HT1080 (cell line): ENCODE measurements at places on chromosomes 7 and 10. TPM values are rescaled to one million over a fixed set of nuclear protein-coding genes. Genes with fewer than 3 reads are reported as not detected.
A peak's percentile ranks its signal among the peaks of the same experiment; 100 is the strongest.

Gene BICC1
- 7.9 and 8.7 TPM in 2 replicates for total RNA-seq

Gene MYOZ1
- not detected in 2 replicates for total RNA-seq

Gene SP8
- not detected in 2 replicates for total RNA-seq

Gene RAMP3
- not detected in 2 replicates for total RNA-seq

Gene SPDYE6
- not detected in 2 replicates for total RNA-seq

Gene MRPS17
- 23.8 and 24.9 TPM in 2 replicates for total RNA-seq

Gene PAPSS2
- total RNA-seq: 16.6 and 20.9 TPM in 2 replicates

Gene DENND10
- total RNA-seq: 26.6 and 33.8 TPM in 2 replicates

DNA sequence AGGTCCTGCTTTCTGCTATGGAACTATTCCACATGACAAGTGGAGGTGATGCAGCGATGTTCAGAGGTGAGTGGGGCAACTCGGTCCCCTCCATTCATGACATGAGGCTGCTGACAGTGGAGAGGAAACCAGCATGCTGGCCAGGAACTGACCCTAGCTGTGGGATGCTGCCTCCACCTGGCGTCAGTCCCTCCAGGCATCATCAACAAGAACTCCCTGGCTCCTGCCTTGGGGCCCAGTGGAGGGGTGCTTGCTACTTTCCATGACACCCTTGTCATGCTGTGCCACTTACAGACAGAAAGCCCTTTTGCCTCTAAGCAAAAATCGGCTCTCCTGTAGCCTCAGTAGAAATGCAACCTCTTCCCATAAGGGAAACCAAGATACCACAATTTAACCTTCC, 118.5 kb downstream of the LRRC18 start:
- DNase-seq: no peak

DNA sequence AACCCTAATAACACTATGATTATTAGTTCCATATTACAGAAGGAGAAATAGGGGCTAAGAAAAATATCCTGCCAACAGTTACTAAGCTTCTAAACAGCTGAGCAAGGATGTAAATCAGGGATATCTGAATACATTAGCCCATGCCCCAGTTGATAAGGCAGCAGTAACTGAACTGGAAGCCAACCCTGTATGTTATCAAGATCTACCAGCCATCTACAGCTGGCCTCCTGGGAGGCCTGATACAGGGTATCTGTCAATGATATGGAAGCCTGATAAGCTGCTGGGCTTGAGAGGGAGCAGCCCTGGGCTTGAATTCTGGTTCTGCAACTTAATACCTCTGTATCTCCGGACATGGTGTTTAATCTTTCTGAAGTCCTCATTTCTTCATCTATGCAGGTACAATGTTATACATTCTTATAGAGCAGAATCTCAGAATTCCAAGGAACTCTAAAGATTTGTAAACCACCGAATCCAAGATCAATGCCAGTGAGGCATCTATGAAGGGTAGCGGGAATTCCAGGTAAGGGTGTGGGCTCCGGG, 37.9 kb upstream of the AFAP1L2 start:
- no peak for DNase-seq

DNA sequence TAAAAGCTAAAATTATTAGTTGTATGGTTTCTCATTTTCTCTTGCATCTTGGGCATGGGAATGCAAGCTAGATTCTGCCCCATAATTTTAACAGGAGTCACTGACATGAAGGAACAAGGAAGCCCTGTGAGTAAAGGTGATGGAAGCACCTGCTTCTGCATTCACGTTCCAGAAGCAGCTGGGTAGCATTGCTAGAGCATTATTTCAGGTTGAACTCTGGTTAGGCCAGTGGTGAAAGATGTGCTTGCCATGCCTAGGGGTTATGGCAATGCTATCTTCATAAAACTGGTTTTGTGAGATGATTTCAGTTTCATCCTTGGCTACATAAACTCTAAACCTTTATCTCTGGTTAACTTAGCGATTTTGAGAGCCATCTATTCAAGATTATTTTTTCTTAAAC, 151.4 kb downstream of the TFEC start:
- no peak for DNase-seq

DNA sequence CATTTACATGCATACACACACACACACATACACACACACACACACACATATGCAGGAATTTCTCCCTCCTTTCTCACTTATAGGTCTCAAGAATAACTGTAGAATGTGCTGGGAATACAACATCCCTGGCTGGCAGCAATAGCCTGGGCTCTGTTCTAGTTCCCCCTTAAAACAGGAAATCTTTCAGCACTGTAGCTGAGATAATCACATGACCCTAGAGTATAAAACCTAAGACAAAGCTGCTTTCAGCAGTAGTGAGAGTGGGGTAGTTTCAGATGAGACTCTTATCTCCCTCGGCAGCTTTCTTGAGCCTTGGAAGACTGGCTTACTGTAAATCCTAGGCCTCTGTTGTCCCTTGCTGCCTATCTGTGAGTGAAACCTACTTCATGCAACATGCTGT, 137.4 kb upstream of the AKR1E2 start:
- DNase-seq: no peak

GRCh38 chr7:5404421-5404826, 19.2 kb downstream of the TNRC18 start:
- DNase-seq: no peak

GRCh38 chr7:69796416-69796815, 198.1 kb downstream of the AUTS2 start:
- DNase-seq: no peak

DNA sequence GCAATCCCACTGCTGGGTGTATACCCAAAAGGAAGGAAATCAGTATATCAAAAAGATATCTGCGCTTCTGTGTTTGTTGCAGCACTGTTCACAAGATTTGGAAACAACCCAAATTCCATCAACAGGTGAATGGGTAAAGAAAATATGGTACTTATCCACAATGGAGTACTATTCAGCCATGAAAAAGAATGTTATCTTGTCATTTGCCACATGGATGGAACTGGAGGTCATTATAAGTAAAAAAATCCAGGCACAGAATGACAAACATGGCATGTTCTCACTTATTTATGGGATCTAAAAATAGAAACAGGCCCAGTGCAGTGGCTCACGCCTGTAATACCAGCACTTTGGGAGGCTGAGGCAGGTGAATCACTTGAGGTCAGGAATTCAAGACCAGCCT, 15.7 kb downstream of the APBB1IP start:
- DNase-seq: no peak

DNA sequence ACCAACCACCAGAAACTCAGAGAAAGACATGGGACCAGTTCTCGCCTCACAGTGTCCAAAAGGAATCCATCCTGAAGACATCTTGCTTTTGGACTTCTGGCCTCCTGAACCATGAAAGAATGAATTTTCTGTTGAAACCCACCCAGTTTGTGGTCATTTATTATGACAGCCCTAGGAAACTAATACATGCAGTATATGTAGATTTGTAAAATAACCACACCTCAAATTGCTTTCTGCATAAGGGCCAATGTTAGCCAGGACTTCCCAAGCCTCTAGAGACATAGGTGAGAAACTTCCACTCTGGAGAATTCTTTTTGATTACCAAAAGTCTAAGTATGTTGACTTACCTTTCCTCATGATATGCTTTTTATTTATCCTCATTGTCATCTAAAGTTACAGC, 210.5 kb upstream of the SP4 start:
- DNase-seq: no peak

GRCh38 chr7:101169838-101170551, 4.6 kb upstream of the VGF start:
- DNase-seq: peak; percentile 68

- DNase-seq: no peak
Observed at GRCh38 chr7:141999058-141999623, 3.5 kb downstream of the MGAM start.

DNA sequence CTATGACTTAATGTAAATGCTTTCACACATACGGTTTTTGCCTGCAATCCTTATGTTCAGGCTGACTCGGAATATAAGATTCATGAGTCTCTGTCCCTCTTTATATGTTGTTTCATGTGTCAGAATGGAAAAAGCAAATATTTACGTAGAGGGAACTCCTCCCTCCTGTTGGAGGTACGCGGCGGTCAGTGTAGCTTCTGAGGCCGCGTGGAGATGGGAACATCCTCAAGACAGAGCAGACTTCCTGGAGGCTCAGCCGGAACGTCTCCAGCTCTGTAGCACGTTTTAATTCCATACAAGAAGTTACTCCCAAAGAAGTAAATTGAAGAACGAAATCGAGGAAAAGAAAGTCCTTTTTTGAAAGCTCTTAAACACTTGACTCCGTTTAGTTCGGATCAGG, 248.3 kb downstream of the EBF3 start:
- no peak for DNase-seq

- peak; percentile 67 for DNase-seq
Observed at GRCh38 chr7:42170724-42171123, 66.3 kb downstream of the GLI3 start.
